ENCODE measurements at places on chromosomes 7 and 10.

DNA sequence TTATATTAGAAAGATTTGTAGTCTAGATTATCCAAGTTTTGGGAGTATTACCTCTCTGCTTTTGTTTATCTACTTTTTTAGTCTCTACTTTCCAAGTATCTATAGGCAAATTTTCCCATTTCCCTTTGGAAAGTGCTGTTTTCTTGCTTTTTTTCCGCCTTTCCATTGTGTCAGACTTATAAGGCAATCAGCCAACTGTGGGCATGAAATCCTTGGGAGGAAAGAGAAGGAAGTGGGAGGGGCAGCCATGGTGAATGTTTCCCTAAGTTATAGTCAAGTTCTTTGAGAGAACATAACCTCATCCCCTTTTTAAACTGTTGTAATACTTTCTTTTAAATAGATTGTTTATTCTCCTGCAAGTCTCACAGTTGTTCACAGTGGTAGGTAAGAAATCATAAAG is 52.6 kb downstream of the PTEN start:
- no peak for DNase-seq

GRCh38 chr10:7810443-7810842 is 7.9 kb upstream of the TAF3 start:
- no peak for DNase-seq

- DNase-seq, result no peak
These were observed 71.3 kb downstream of the AP3M1 start for GRCh38 chr10:74079028-74079935.

DNA sequence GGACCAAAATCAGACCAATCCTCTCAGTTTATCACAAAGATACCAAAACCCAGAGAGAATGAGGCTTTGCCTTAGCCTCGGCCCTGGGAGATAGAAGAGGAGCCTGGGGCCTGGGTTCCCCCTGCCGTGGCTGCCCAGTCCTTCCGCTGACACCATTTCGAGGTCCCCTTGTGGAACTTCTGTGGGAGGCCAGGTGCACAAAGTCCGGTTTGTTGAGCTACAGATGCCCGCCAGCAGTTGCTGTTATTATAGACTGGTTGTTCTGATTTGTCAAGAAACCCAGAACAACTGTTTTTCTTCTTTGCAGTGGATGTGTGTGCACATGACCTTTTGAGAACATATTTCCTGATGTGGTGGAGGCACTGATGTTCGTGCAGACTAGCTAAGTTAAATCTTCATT is 47.6 kb downstream of the CUX1 start:
- no peak for DNase-seq

DNA sequence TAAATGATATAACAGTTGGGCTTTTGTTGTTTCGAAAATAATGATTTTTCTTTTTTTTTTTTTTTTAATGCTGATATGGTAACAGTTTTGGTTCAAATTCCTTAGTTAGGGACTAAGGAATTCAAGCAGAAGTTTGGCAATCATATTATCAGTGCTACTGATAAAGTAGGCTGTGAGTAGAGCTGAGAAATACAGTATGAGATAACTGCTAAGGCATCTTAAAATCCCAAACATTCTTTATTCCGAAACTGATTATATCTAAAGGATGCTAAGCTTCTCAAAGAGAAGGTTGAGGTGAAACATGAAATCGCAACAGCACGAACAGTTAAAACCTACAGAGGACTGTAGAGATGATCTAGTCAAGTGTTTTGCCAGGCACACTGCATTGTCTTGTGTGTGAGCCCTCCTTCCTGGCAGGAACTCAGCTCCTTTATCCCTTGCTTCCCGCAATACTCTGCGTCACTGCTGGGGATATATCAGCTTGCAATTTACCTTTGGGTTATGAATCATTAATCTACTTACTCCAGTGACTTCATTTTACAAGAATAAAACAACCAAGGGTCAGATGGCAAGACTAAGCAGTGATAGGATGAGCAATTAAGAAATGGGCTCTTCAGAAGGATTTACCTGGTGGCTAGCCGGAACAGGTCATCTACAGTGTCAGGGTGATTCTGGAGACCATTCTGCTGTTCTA is 36.7 kb downstream of the IRF5 start:
- no peak for DNase-seq

DNA sequence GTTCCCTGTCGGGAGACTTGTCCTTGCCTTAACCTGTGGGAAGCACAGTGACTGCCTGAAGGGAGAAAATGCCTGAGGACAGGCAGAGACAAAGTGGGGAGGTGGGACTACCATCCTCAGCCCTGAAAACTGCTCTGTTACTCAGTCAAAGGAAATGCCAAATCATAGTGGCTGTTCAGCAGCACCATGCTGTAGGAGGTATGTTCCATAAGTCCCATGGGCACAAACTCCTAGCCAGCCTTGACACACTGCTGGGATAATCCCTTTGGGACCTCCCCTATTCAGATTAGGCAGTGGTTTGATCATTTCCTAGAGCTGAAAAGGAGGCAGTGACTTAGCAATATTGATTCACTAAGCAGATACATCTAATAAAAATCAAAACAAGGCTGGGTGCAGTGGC is 80.1 kb downstream of the MCU start:
- DNase-seq, result no peak

GRCh38 chr7:36117203-36117840 is 35.7 kb upstream of the EEPD1 start:
- no peak for DNase-seq
